ENCODE measurements at places on chromosomes 11 and 22.

DNA sequence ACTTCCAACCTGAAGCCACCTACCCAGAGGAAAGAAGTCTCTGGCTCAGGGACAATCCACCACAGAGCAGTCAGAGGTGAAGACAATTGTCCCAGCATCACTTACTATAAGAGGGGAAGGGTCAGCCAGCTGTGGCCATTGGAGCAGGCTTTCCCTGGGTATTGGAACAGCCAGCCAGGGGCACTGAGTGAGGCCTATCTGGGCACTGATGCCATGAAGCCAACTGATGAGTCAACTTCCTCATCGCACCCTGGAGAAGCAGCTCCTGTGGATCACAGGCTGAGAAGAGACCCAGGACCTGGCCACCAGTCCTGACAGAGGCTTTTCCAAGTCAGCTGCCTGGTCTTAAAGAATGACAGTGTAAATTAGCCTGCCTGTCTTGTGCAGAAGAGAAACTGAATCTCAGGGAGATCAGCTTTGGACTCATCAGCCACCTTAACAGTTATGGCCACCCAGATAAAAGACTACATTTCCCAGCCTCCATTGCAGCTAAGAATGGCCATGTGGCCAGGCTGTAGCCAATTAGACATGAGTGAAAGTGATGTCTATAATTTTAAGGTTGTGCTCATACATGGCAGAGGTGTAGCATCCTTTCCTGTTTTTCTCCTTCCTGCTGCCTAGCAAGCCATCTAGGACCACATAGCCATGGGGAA, 19.0 kb downstream of the CHST1 start:
- DNase-seq: no peak

DNA sequence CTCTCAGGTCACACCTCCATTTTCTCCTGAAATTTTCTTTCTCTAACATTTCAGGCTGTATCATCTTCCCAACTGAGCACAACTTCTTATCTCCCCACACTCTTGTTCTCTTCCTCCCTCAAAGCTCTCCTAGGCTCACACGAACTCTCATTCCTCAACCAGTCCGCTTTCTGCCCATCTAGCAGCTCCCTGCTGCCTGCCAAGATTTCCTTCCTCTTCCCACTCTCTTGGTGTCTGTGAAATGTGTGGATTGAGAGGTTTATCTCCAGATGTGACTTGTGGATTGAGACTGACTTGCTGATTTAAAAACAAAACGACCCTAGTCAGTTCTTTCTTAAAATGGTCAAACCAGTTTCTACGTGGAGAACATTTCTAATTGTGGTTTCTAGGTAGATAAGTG, 106.3 kb downstream of the MTNR1B start:
- no peak for DNase-seq

- no peak for DNase-seq
Measured at GRCh38 chr11:8777907-8778767, 95.5 kb downstream of the RPL27A start.

DNA sequence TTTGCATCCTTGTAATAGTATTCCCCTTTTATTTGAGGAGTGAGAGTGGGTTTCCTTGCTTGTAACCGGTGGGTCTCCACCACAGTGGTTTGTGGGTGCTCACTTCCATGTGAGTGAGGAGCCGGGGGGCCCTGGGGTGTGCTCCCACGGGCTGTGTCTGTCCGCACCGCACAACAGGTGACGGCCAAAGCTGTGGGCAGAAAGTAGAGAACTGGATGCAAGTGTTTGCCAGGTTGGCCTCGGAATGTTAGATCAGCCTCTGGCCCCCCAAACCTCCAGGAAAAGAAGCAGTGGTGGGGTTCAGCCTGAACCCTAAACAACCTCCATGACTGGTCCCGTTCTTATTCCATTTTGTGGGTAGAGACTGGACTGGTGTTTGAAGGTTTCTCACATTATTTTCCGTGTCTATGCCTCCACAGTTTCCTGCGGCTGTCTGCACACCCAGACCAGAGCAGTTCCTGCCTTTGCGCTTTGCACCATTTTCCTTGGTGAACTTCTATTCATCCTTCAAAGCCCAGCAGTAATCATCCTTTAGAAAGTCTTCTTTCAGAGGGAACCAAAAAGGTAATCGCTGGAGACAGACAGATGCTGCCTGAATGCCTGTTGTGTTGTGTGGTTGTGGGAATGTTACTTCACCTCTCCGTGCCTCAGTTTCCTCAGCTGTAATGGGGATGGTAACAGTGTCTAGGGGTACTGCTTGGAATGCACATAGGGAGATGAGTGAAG, 77.2 kb downstream of the MYEOV start:
- no peak for DNase-seq

GRCh38 chr11:27635567-27636037, 64.7 kb downstream of the BDNF start:
- no peak for DNase-seq

GRCh38 chr11:92269021-92269420, 44.4 kb downstream of the FAT3 start:
- DNase-seq: no peak

DNA sequence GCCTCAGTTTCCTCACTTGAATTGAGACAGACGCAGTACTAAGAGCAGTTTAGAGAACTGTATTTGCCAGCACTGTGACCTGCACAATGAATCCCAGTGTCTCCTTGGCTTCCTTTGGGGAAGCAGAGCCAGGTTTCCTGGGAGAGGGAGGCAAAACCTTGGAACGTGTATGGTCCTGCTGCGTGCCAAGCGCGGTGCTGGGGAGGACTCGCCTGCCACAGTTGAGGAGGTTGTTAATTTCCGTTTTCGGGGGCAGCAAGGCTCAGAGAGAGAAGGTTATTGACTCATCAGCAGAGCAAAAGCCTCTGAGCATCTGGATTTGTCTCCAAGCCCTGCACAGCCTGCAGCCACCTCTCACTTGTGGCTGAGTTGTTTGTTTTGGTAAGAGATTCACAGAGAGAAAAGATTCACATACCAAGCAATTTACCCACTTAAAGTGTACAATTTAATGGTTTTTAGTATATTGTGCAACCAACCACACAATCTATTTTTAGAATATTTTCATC, 10.8 kb downstream of the SYT12 start:
- DNase-seq: no peak

DNA sequence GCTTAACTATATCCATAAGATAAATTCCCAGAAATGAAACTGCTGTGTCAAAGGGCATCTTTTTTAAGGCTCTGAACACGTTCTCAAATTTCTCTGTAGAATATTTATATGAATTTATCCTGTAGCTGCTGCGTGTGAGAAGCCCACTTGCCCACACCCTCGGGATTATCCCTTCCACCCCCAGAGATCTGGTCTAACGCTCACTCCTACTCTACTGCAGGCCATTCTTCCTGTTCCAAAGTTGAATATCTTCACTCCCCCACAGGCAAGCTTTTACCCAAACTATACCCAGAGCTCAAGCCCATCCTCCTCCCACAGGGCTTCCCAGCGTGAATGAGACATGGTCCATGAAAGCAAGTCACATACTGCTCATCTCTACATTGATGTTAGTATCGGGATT, 24.9 kb downstream of the SIAE start:
- no peak for DNase-seq

GRCh38 chr22:45450921-45451651, 37.6 kb downstream of the RIBC2 start:
- DNase-seq: no peak

- DNase-seq: no peak
Measured at GRCh38 chr11:91560434-91560833, 664.2 kb upstream of the FAT3 start.

DNA sequence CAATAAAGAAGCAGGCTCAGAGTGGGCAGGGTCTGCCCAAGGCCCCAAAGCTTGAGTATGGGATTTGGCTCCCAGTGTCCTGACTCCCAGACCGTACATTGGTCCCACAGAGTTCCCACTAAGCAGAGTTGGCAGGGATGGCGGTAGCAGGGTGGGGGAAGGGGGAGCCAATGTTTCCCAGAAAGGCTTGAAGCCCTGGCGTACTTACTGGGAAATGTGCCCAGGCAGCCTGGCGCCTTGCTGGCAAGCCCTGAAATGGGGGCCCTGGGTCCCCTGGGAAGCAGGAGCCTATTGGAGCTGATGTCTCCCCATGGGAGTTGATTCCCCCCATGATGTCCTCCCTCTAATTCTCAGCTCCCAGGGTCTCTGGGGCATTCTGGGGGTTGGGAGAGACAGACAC, 9.3 kb downstream of the ARHGEF17 start:
- DNase-seq: no peak

DNA sequence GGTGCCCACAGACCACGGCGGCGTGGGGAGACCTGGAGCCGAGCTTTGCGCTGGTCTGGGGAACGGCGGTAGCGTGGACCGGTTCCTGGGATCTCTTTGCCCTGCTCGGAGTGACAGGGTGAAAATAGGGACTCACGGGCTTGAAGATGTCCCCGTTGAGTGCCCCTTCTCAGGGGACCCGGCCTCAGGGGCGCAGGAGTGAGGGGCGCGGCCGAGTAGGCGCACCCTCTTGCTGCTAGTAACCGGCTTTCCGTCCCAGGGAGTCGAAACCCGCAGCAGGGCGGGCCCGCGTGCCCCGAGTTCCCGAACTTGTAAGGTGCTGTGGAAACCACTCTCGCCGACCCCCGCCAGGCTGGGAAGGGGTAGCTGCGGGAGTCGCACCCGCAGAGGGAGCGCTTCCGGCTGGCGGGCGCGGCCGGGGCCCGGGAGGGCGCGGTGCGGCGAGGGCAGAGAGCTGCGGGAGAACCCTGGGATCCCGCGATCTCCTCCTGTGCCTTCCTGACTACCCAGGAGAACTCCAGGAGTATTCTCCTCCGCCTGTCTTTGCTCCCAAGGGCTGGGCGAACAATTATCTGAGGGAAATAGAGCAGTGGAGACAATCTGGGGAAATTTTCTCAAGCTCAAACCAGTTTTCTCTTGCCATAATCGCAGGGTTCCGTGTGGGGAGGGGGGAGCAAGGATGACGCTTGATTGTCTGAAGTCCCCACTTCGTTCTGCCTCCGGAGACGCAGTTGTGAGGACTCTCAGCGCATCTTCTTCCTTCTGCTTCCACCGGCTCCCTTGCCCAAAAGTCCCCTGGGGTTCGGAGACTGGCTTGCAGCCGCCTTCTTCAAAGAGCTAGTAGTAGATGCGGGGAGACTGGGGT, 666 bp downstream of the NELL1 start:
- DNase-seq: no peak

GRCh38 chr11:14242187-14242586, 116.8 kb downstream of the RRAS2 start:
- no peak for DNase-seq

- no peak for DNase-seq
Measured at GRCh38 chr11:76752321-76753143, 30.6 kb upstream of the TSKU start.

DNA sequence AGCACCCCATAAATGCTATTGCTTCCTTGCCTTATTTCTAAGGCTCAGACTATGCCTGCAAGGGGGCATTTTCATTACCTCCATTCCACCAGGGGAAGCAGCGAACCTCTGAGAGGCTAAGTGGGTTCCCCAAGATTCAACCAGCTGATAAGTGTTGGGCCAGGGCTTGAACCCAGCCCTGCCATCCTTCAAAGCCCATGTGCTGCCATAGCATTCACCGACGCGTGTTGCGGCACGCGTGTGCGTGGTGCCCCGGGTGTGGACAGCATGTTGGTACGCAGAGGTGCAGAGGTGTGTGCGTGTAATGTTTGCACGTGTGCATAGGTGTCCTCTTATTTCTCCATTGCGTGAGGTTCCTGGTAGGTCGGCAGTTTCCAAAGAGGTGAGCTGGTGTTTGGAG, 66.0 kb upstream of the PPARA start:
- DNase-seq: no peak

- no peak for DNase-seq
Measured at GRCh38 chr11:115550291-115551059, 46.3 kb upstream of the CADM1 start.
